ENCODE measurements at places on chromosomes 4 and X.

GRCh38 chr4:24843096-24843495 is 47.7 kb downstream of the SOD3 start:
- H3K27me3 ChIP-seq, result no peaks in the 10 kb centered on the region
- no peaks in the 10 kb centered on the region for H3K36me3 ChIP-seq
- H3K4me1 ChIP-seq, result no peaks in the 10 kb centered on the region
- no peak overlapping the region for H3K27ac ChIP-seq
- no peak overlapping the region for H3K4me3 ChIP-seq

GRCh38 chr4:79294064-79294463 is 31.8 kb downstream of the NAA11 start:
- no peak for DNase-seq
- H3K4me1 ChIP-seq, result no peaks in the 10 kb centered on the region
- no peak overlapping the region for H3K27ac ChIP-seq
- no peaks in the 10 kb centered on the region for H3K36me3 ChIP-seq
- H3K4me3 ChIP-seq, result no peak overlapping the region

DNA sequence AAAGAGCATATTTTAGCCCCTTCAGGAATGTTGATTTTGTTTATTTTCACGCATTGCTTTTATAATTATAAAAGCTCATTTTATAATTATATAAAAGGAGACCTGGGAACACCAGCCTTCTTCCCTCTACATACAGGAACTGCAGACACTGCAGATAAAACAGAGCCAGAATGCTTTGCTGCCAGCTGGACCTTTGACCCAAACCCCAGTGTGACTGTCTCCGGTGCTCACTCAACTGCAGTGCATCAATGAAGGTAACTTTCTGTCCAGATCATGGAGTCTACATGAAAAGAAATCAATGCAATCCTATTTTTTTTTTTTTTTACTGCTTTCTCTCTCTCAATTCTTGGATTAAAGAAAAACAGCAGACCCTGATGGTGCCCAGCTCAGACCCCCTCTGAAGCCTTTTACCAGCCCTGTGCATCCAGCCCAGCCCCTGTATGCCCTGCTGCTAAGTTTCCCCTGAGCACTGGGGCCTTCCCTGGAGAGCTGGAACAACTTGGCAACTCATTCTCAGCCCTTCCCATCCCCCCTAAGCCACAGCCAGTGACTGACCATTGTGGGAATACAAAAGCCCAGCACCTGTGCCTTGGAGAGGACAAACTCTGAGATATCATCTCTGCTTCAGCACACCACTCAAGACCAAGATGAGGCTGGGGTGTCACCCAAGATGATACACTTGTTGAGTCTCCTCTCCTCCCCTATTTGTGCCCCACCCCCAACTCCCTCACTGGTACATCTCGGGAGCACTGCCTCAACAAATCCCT is 182.1 kb downstream of the EVC2 start:
- H3K27ac ChIP-seq, result no peak overlapping the region
- H3K4me1 ChIP-seq, result 0 out of 2 replicates have a peak, but pooled peaks cover 4% of the 10 kb centered on the region
- peaks cover 8% of the 10 kb centered on the region for H3K36me3 ChIP-seq
- no peak overlapping the region for H3K4me3 ChIP-seq
- DNase-seq, result no peak
- H3K27me3 ChIP-seq, result no peaks in the 10 kb centered on the region

- no peaks in the 10 kb centered on the region for H3K36me3 ChIP-seq
- no peak overlapping the region for H3K4me3 ChIP-seq
- no peak overlapping the region for H3K27ac ChIP-seq
- DNase-seq, result no peak
- peaks cover 1% of the 10 kb centered on the region for H3K27me3 ChIP-seq
- H3K4me1 ChIP-seq, result no peaks in the 10 kb centered on the region
Observed at GRCh38 chr4:164935363-164935762, 42.1 kb downstream of the TRIM61 start.

DNA sequence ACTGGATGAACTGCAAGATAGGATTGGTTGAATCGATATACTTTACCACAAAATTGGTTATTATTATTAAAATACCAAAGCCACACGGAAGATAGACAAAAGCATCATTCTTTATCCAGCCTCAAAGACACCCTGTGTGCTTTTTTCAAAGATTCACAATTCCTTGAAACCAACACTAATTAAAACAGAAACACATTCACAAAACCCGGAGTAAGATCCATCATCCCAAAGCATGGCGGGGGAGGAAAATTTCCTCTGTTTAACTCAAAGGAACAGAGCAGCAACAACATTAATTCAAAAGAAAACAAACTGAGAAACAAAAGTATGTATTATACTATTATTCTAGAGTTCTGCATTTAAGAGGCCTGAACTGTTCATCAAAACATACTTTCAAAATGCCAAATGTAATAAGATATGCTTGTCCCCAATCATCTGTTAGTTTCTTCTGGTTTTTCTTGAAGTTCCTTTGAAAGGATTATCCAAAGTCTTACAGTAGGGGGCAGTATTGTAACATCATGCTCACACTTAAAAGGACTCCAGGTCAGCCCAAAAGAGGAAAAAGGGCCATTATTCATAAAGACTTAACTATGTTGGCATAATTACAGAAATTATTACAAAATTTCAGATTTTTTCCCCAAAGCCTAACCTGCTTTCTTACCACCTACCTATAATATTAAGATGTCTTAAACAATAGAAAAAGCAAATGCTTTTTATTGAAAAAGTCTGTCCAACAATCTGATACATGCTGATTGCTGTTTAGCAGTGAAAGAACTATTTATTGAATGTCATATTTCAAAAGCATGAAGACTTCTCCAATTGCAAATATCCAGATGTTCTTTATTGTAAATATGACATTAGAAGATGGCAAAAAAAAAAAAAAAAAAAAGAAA is 168.7 kb downstream of the SCFD2 start:
- H3K36me3 ChIP-seq, result no peaks in the 10 kb centered on the region
- H3K4me1 ChIP-seq, result peaks cover 83% of the 10 kb centered on the region
- peak overlapping the region; percentile 84 for H3K4me3 ChIP-seq
- DNase-seq, result peak; percentile 73
- H3K27me3 ChIP-seq, result no peaks in the 10 kb centered on the region

GRCh38 chr4:6716958-6717655 is 1.1 kb downstream of the BLOC1S4 start:
- no peak for DNase-seq
- H3K4me3 ChIP-seq, result peak overlapping the region; percentile 90
- peak overlapping the region; percentile 77 for H3K27ac ChIP-seq
- H3K4me1 ChIP-seq, result peaks cover 27% of the 10 kb centered on the region

GRCh38 chrX:23904096-23904495 is 3.6 kb downstream of the APOO start:
- H3K4me1 ChIP-seq, result peaks cover 23% of the 10 kb centered on the region
- no peaks in the 10 kb centered on the region for H3K27me3 ChIP-seq
- no peak for DNase-seq
- H3K4me3 ChIP-seq, result no peak overlapping the region
- H3K27ac ChIP-seq, result no peak overlapping the region
- H3K36me3 ChIP-seq, result no peaks in the 10 kb centered on the region

GRCh38 chrX:265502-265901 is 15.7 kb upstream of the PLCXD1 start:
- H3K27me3 ChIP-seq, result no peaks in the 10 kb centered on the region
- H3K27ac ChIP-seq, result no peak overlapping the region
- H3K4me3 ChIP-seq, result no peak overlapping the region
- peaks cover 10% of the 10 kb centered on the region for H3K4me1 ChIP-seq

- peak overlapping the region; percentile 88 for H3K27ac ChIP-seq
- H3K27me3 ChIP-seq, result peaks cover 4% of the 10 kb centered on the region
- H3K36me3 ChIP-seq, result no peaks in the 10 kb centered on the region
- H3K4me1 ChIP-seq, result peaks cover 6% of the 10 kb centered on the region
- peak; percentile 29 for DNase-seq
Observed at GRCh38 chrX:15336023-15336413, 695 bp upstream of the PIGA start.

DNA sequence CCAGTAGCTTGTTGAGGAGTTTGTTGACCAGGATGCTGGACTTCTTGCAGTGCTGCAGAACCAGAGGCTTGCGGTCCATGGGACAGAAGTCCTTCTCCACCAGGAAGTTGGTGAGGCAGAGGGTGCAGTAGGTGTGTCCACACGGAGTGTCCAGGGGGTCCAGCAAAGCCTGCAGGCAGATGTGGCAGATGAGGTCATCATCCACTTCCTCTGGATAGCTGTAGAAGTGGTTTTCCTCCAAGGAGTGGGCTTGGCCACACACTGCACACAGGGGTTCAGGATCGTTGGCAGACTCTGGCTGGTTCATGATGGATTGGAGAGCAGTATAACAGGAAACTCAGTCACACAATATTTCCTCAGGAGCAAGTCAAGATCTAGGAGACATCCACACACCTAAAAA is 17.6 kb downstream of the LNX1 start:
- H3K4me3 ChIP-seq, result no peak overlapping the region
- peaks cover 44% of the 10 kb centered on the region for H3K4me1 ChIP-seq
- H3K27me3 ChIP-seq, result no peaks in the 10 kb centered on the region

- no peaks in the 10 kb centered on the region for H3K4me1 ChIP-seq
- no peak for DNase-seq
- H3K27ac ChIP-seq, result no peak overlapping the region
- H3K4me3 ChIP-seq, result no peak overlapping the region
- no peaks in the 10 kb centered on the region for H3K36me3 ChIP-seq
- H3K27me3 ChIP-seq, result no peaks in the 10 kb centered on the region
Observed at GRCh38 chrX:31376408-31377022, 304.7 kb upstream of the FTHL17 start.

GRCh38 chrX:136028383-136028984 is 43.2 kb downstream of the SLC9A6 start:
- no peaks in the 10 kb centered on the region for H3K36me3 ChIP-seq
- peak; percentile 60 for DNase-seq
- H3K4me1 ChIP-seq, result peaks cover 16% of the 10 kb centered on the region
- H3K4me3 ChIP-seq, result no peak overlapping the region

GRCh38 chr4:188295899-188296298 is 156.7 kb downstream of the TRIML1 start:
- H3K27me3 ChIP-seq, result peaks cover 2% of the 10 kb centered on the region
- H3K4me3 ChIP-seq, result no peak overlapping the region
- DNase-seq, result peak; percentile 0
- no peak overlapping the region for H3K27ac ChIP-seq

GRCh38 chrX:139831675-139832456 is 101.0 kb downstream of the ATP11C start:
- no peaks in the 10 kb centered on the region for H3K27me3 ChIP-seq
- no peaks in the 10 kb centered on the region for H3K36me3 ChIP-seq
- H3K4me1 ChIP-seq, result peaks cover 54% of the 10 kb centered on the region
- peak; percentile 35 for DNase-seq
- peak overlapping the region; percentile 11 for H3K27ac ChIP-seq
- peak overlapping the region; percentile 33 for H3K4me3 ChIP-seq

- no peaks in the 10 kb centered on the region for H3K27me3 ChIP-seq
- no peaks in the 10 kb centered on the region for H3K4me1 ChIP-seq
- DNase-seq, result no peak
- H3K36me3 ChIP-seq, result no peaks in the 10 kb centered on the region
- no peak overlapping the region for H3K27ac ChIP-seq
Observed at GRCh38 chr4:148778980-148779675, 336.9 kb upstream of the NR3C2 start.

GRCh38 chrX:111719426-111720210 is 38.6 kb downstream of the ALG13 start:
- H3K36me3 ChIP-seq, result no peaks in the 10 kb centered on the region
- H3K4me1 ChIP-seq, result peaks cover 9% of the 10 kb centered on the region
- H3K4me3 ChIP-seq, result no peak overlapping the region
- peak; percentile 18 for DNase-seq
- H3K27ac ChIP-seq, result peak overlapping the region; percentile 78
- H3K27me3 ChIP-seq, result no peaks in the 10 kb centered on the region

- peaks cover 10% of the 10 kb centered on the region for H3K4me1 ChIP-seq
- peaks cover 17% of the 10 kb centered on the region for H3K27me3 ChIP-seq
- DNase-seq, result peak; percentile 2
- no peak overlapping the region for H3K27ac ChIP-seq
- no peak overlapping the region for H3K4me3 ChIP-seq
- no peaks in the 10 kb centered on the region for H3K36me3 ChIP-seq
Observed at GRCh38 chrX:39559229-39559628, 538.5 kb downstream of the BCOR start.

DNA sequence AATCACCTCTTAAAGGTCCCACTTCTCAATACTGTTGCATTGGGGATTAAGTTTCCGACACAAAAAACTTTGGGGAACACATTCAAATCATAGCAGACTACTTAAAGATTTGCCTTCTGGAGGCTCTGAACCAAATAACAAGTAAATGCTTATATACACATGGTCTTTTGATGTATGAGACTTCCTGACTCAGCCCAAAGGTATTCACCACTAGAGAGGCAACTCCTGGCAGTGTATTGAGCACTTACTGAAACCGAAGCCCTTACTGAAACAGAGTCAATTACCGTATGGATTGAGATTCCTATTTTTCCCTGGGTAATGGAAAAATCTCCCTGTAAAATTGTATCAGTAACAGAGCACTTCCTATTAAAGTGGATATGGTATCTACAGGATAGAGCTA is 45.4 kb downstream of the ZCCHC13 start:
- H3K27me3 ChIP-seq, result no peaks in the 10 kb centered on the region
- no peaks in the 10 kb centered on the region for H3K36me3 ChIP-seq
- no peak overlapping the region for H3K27ac ChIP-seq
- peaks cover 21% of the 10 kb centered on the region for H3K4me1 ChIP-seq

- no peaks in the 10 kb centered on the region for H3K4me1 ChIP-seq
- H3K36me3 ChIP-seq, result no peaks in the 10 kb centered on the region
- no peak for DNase-seq
- no peak overlapping the region for H3K27ac ChIP-seq
Observed at GRCh38 chr4:36854554-36854953, 390.0 kb upstream of the NWD2 start.

- peaks cover 3% of the 10 kb centered on the region for H3K27me3 ChIP-seq
- no peak overlapping the region for H3K4me3 ChIP-seq
- H3K27ac ChIP-seq, result no peak overlapping the region
- H3K4me1 ChIP-seq, result peaks cover 18% of the 10 kb centered on the region
Observed at GRCh38 chr4:139736274-139736660, 70.6 kb downstream of the MGST2 start.

- peaks cover 69% of the 10 kb centered on the region for H3K4me1 ChIP-seq
- peak; percentile 58 for DNase-seq
- no peaks in the 10 kb centered on the region for H3K36me3 ChIP-seq
- H3K4me3 ChIP-seq, result peak overlapping the region; percentile 62
- H3K27ac ChIP-seq, result peak overlapping the region; percentile 80
- no peaks in the 10 kb centered on the region for H3K27me3 ChIP-seq
Observed at GRCh38 chr4:53780736-53781400, 189.6 kb upstream of the LNX1 start.

GRCh38 chr4:188196134-188196735 is 57.0 kb downstream of the TRIML1 start:
- no peak overlapping the region for H3K27ac ChIP-seq
- DNase-seq, result no peak
- H3K27me3 ChIP-seq, result peaks cover 4% of the 10 kb centered on the region
- no peak overlapping the region for H3K4me3 ChIP-seq
- H3K4me1 ChIP-seq, result peaks cover 14% of the 10 kb centered on the region

Measured in HFFc6 (cell line).